Activated CD4-positive, alpha-beta T cell treated with anti-CD3 and anti-CD28 coated beads for 24 hours (primary cell): ENCODE measurements at places on chromosomes 1 and 21.

GRCh38 chr1:54663725-54664124, 22.1 kb downstream of the MROH7 start:
- no peak for DNase-seq

DNA sequence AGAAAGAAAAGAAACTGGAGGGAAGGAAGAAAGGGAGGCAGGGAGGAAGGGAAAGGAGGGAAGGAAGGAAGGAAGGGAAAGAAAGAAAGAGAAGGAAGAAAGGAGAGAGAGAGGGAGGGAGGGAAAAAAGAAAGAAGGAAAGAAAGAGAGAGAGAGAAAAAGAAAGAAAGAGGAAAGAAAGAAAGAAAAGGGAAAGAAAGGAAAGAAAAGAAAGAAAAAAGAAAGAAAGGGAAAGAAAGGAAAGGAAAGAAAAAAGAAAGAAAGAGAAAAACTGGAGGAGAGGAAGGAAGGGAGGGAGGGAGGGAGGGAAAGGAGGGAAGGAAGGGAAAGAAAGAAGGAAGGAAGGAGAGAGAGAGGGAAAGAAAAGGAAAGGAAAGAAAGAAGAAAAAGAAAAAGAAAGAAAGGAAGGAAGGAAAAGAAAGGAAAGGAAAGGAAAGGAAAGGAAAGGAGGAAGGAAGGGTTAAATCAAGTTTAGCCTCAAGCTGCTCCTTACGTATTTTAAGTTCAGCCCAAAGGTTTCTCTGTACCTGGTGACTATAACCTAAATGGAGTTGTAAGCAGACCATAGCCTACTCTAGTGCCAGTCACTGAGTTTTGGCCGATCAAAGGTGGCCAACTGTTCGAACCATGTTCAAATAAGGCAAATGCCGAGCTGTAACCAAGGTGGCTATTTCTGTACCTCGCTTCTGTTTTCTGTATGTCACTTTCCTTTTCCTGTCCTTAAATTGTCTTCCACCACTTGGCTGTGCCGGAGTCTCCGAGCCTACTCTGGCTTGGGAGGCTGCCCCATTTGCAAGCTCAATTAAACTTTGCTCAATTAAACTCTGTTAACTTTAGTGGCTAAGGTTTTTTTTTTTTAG, 37.8 kb upstream of the TMPRSS2 start:
- no peak for DNase-seq

GRCh38 chr21:15080526-15080925, 15.7 kb upstream of the NRIP1 start:
- DNase-seq: no peak

DNA sequence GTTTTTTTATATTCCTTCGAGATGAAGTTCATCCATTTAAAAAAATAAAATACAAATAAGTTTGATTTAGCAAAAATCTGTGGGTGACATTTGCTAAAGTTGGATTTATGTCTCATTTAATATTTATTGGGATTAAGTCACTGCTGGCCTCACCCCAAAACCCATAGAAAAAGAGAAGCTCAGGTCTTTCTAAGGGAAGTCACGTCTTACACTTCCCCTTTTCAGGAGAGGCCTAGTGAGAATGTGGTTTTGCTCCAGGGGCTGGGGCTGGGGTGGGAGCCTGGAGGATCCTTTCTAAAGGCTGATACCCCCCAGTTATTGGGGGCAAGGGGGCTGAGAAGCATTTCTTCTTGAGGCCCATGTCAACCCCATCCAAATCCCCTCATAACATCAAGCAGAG, 300.3 kb downstream of the DSCAM start:
- DNase-seq: no peak

GRCh38 chr1:38025233-38025632, 12.7 kb downstream of the UTP11 start:
- DNase-seq: no peak

GRCh38 chr1:1092894-1093609, 18.9 kb upstream of the RNF223 start:
- DNase-seq: no peak

DNA sequence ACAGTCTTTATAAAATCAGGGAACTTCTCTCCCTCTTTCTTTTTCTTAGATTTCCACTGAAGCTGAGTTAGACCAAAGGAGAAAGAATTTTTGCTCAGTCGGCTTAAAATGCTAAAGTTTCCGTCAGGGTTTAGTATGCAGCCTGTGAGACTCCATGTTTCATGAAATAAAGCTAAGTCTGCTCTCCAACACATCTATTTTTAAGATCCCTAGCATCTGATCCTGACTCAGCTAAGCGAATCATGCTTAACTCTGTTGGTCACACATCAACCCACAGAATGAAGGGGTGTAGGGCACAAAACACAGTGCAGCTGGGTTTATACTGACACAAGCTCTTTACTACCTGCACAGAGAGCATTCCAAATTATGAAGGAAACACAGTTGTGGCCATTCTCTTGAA, 102.4 kb upstream of the ZNF281 start:
- DNase-seq: no peak

GRCh38 chr1:65725064-65725463, 67.6 kb upstream of the PDE4B start:
- DNase-seq: no peak

- no peak for DNase-seq
Measured at GRCh38 chr1:58979086-58979485, 195.2 kb upstream of the JUN start.

- DNase-seq: no peak
Measured at GRCh38 chr1:187270256-187270655, 441.5 kb downstream of the PLA2G4A start.

GRCh38 chr1:8061673-8062386, 35.7 kb upstream of the ERRFI1 start:
- no peak for DNase-seq

- peak; percentile 10 for DNase-seq
Measured at GRCh38 chr1:20785907-20786252, 1.2 kb downstream of the HP1BP3 start.

GRCh38 chr1:25795946-25796810, 3.8 kb upstream of the SELENON start:
- no peak for DNase-seq

DNA sequence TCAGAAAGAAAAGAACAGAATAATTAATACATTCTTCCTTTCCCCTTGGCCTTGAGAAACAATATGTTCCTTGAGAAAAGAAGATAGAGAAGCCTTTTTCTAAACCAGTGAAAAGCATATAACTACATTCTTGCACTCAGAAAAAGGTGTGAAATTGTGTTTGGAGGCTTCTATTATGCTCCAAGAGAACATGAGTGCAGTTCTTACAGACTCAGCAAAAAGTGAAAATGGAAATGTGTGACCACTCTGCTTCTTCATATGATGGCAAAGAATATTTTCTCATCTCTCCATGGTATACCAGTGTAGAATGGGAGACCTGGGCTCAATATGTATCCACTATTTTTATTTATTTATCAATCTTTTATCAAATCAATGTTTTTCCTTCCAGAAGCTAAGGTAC, 43.2 kb downstream of the ALG14 start:
- DNase-seq: no peak

- DNase-seq: no peak
Measured at GRCh38 chr1:168085401-168085872, 51.3 kb downstream of the GPR161 start.
